T-helper 2 cell (primary cell): ENCODE measurements at places on chromosomes 1 and 21.

DNA sequence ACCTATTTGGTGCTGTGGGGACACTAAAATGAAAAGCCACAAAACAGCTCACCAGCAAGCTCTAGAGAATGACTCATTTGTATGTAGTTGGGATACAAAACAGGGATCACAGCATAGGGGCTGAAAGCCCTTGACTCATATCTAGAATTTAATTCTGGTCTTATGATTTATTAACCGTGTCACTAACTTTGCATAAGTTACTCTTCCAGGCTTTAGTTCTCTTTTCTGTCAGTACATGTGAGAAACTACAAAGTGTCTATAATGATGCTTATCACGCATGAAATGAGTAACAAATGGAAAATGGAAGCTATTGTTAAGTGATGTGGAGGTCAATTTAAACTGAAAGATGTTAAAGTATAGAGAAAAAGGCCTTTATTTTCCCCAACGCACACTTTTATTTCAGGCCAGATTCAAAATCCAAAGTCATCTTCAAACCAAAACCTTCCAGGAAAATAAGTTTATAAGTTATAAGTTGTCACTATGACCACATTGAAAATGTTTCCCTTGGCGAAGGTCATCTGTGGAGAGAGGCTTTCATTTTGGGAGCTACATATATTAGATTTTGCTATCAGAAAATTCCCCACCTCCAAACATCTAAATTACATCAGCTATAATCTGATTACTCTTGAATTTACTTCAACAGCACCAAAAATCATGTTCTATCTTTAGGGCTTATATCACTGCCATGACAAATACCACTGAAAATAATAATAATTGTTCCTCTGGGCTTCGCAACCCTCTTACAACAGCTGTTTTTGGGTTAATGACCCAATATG is 430.5 kb downstream of the MRPL39 start:
- peak; percentile 13 for DNase-seq

- DNase-seq = no peak
Measured at GRCh38 chr1:20887246-20887645, 100.1 kb upstream of the HP1BP3 start.

DNA sequence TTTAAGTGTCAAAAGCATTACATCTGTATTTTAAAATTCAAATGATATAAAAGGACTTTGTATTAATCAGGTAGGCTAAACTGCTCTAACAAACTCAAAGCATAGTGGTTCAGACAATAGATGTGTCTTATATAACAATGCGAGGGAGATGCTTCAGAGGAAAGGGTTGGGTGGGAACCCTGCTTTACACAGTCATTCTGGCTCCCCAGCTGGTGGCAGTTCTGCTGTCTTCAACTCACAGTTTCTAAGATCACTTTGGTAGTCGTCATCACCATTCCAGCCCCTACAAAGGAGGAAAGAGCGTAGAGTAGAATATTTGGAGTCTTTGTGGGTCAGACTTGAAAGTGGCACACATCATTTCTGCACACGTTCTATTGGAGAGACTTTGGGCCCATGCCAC is 4.2 kb downstream of the PTGFRN start:
- DNase-seq = no peak

DNA sequence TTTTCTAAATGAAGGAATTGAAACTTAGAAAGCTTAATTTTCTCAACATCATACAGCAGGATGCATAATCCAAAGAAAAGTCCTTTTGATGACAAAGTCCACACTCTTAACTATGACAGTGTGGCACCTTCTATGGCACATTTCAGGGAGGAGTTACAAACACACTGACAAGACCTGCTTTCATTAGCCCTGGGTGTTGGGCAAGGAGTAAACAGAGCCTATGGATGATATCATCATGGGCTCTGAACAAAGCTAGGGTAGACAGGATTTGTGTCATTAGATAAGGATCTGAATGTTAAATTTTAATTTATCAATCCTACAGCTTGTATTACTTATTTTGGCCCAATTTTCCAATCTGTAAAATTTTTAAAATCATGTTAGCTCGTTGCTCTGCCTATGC is 62.6 kb upstream of the DENND1B start:
- no peak for DNase-seq

DNA sequence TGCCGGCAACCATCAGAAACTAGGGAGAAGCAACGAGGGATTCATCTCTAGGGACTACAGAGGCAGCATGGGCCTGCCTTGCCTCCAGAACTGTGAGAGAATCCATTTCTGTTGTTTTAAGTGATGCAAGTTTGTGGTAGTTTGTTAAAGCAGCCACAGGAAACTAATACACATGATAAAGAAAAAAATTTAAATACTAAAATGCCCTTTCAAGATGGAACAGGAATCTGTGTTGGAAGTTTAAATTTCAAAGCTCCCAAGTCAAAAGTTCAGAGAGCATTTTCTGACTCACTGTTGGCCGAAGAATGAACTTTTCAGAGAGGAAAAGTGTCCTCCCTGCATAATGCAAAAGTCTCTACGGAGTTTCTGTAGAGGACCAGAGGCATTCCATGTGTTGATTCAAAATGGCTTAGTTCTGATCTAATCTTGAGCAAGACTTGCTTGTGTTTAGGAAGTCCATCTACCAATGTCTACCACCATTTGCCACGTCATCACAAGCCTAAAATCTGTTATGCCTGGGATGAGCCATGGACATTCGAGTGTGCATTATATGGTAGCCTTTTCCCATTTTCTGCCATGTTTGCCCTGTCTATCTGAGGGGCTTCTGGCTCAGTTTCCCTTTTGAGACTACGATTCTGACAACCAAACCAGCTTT is 22.4 kb upstream of the ARHGAP29 start:
- no peak for DNase-seq

DNA sequence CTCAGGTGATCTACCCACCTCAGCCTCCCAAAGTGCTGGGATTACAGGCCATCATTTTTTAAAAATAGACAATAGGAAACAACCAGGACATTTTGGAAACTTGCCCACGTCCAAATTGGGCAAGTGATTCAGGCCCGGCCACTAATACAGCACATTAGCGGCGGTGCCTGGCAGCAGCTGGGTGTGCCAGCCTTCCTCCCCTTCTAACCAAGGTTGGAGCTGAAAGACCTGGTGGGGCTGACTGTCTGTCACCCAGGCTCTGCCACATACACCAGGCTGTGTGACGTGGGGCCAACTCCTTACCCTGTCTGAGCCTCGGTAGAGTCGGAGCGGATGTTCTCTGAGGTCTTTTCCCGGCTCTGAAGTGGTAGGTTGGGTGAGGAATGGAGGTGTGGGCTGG is 29.6 kb upstream of the TMEM51 start:
- DNase-seq = no peak

DNA sequence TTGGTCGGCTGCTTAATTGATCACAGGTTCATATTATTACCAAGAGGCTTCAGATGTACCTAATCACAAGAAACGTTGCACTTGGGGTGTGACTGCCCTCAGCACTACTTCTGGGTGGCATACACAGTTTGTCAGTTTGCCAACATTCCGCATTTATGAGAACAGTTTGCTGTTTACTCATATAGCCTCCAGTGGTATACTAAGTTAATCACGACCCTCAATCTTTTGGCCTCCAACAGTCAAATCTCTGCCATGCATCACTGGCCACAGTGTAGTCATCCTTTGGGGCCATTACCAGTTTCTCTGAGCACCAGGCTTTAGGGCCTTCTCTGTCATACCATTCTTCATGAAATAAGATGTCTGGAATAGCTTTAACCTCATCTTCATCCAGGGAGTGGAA is 62.8 kb upstream of the BCL9 start:
- no peak for DNase-seq

- DNase-seq = no peak
Measured at GRCh38 chr1:167467126-167467710, 51.1 kb downstream of the CD247 start.

- DNase-seq = no peak
Measured at GRCh38 chr1:226641671-226642231, 93.2 kb downstream of the STUM start.

DNA sequence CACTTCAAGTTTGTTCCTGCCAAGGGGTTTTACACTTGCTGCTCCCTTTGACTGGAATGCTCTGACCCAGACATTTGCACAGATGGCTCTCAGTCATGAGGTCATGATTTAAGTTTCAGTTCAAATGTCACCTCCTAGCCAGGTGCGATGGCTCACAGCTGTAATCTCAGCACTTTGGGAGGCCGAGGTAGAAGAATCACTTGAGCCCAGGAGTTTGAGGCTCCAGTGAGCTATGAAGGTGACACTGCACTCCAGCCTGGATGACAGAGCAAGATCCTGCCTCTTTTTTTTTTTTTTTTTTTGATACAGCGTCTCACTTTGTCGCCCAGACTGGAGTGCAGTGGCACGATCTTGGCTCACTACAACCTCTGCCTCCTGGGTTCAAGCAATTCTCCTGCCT is 4.5 kb upstream of the ZMYM4 start:
- no peak for DNase-seq

- no peak for DNase-seq
Measured at GRCh38 chr21:24444736-24445135, 1162.5 kb downstream of the MRPL39 start.

- no peak for DNase-seq
Measured at GRCh38 chr1:248618878-248619277, 16.0 kb downstream of the OR2T11 start.

- peak; percentile 63 for DNase-seq
Measured at GRCh38 chr1:150615346-150616201, 13.8 kb downstream of the ENSA start.

- DNase-seq = no peak
Measured at GRCh38 chr1:52266507-52266906, 99.5 kb downstream of the CC2D1B start.

DNA sequence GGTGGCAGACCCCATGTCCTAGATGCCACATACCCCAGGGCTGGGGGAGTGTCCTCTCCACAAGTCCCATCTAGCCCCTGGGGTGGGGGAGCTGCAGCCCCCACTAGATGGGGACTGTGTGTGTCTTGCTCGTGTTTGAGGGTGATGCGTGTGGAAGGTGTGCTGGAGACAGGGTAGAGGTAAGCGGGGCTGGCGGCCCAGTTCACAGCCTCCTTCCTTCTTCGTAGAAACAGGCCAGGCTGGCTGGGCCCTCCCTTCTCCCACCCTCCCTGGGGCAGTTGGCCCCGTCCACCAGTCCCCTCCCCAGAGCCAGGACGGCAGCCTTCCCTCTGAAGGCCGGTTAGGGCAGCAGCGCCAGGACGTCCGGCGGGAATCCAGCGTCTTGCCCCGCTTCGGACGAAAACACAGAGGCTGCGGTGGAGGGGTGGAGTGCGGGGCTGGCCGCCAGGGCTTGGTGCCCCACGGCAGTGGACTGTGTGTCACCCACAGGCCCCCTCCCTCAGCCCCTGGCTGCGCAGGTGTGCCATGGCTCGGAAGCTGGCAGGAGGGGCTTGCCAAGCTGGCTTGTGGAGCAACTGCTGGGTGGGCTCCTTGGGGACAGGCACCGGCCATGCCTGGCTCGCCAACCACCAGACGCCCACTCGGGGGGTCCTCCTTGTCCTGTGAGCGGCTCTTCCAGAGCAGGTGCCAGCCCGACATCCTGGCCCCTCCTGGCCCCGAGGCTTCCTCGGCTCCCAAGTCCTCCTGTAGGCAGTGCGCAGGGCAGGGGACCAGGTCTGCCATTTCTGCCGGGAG is 3.6 kb downstream of the PRDM16 start:
- DNase-seq = no peak

- no peak for DNase-seq
Measured at GRCh38 chr1:47002211-47002610, 21.3 kb upstream of the CYP4X1 start.

DNA sequence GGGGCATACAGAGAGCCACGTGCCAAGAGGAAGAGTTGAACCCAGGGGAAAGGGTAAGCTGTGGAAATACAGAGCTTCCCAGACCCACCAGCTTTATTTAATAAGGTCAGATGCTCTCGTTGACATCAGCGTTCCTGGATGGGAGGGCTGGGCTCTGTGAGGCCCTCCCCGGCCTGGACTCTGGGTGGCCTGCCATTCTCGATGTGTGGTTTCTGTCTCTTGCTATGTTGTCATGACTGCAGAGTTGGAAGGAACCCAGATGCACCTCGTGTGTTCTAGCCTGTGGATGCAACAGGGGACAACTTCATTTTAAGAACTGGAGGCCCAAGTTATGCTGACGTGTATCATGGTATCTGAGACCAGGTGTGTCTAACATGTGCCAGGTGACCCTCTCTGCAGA is 101.7 kb downstream of the PCBP3 start:
- no peak for DNase-seq

DNA sequence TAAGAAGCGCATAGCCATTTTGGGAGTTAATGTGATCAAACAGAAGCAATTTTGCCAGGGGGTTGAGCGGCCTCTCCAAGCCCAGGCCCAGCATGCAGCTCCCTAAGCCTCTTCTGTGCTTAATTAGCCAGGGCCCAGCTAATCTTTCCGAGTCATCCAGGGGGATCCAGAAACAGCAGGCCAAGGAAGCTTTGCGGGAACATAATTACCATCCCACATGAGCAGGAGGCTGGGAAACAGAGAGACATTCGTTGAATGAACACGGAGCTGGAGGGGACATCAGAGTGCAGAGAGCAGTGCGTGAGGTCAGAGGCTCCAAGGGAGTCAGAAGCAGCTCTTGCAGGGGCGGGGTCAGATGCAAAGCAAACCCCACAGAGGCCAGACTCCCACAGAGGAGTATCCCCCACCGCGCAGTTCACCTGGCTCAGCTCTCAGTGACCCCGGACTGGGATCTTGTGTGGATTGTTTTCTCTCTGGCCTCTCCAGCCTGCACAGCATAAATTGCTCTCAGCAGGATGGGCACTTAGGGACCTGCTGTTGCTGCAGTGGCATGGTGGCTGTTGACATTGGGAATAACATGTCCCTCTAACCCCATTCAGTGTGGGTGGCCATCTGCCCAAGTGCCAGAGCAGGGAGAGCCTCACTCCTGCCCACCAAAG is 657.4 kb downstream of the AJAP1 start:
- DNase-seq = no peak

GRCh38 chr1:85368073-85368770 is 91.8 kb upstream of the BCL10 start:
- DNase-seq = no peak

GRCh38 chr1:52795464-52795863 is 47.1 kb upstream of the ZYG11A start:
- no peak for DNase-seq

DNA sequence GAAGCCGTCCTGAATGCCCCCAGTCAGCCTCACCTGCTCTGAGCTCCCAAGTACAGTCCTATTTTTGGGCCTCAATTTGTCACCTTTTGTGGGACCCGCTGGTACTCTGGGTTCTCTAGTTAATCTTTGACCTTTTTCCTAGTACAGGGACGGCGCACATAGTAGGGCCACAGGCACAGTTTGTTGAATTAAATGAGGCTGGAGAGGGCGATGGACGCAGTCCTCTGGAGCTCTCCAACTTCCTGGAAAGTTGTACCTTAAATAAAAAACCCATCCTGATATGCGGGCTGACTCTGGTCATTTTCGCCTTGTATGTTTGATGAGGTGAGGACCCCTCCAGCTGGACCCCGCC is 4.8 kb downstream of the FAM110D start:
- no peak for DNase-seq
